Skeletal muscle tissue (tissue), 5 donors: ENCODE measurements at places on chromosomes 16 and 17. TPM values are rescaled to one million over a fixed set of nuclear protein-coding genes. Genes with fewer than 3 reads are reported as not detected.

GAST gene
- total RNA-seq, result not detected

SLFN12L gene
- 0.52 TPM for total RNA-seq

SLC43A2 gene
- total RNA-seq, result 4.7 TPM

ANKRD40CL gene
- not detected for total RNA-seq

ITGA3 gene
- total RNA-seq, result 27.7 TPM

MT1G gene
- not detected for total RNA-seq

LYRM9 gene
- total RNA-seq, result 5.2 TPM

USP36 gene
- total RNA-seq, result 25.6 TPM

TOM1L1 gene
- 3.1 TPM for total RNA-seq

XYLT1 gene
- 9.4 TPM for total RNA-seq

HBM gene
- total RNA-seq, result 151 TPM

TBX21 gene
- not detected for total RNA-seq

ZNF747 gene
- 8.4 TPM for total RNA-seq

NPIPB4 gene
- 8.4 TPM for total RNA-seq

KCNH6 gene
- not detected for total RNA-seq
